ENCODE measurements at places on chromosomes 16 and 17.

GRCh38 chr16:49972280-49972679 is 52.7 kb upstream of the CNEP1R1 start:
- no peak for DNase-seq

DNA sequence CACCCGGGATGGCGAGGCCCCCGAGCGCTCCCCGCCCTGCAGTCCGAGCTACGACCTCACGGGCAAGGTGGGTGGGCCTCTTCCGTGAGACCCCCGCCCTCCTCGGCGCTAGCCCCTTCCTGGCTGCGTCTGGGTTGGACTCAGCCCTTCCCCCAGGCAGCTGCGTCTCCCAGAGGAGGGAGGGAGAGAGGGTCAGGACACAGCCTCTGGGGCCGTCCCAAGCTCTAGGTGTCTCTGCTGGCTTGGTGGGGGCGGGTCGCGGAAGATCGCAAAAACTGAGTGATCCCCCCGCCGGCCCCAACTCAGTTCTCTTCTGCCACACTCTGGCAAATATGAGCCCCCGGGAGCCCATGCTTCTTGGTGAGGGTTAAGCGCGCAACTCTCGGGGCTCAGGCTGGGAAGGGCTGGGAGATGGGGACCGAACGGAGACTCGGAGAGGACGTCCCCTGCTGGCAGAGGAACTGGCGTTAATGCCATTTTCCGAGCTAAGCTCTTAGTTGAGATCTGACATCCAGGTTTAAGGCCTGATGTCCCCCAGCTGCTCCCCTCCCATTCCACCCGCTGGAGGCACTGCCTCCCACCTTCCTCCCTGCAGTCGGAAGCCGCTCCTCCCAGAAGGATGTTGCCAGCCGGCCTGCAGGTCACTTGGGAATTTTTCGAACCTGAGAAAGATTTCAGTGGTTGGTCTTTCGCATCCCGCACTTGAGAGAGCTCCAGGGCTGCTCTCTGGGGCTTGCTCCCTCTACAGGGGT is 419 bp downstream of the RAB37 start:
- no peak for DNase-seq

DNA sequence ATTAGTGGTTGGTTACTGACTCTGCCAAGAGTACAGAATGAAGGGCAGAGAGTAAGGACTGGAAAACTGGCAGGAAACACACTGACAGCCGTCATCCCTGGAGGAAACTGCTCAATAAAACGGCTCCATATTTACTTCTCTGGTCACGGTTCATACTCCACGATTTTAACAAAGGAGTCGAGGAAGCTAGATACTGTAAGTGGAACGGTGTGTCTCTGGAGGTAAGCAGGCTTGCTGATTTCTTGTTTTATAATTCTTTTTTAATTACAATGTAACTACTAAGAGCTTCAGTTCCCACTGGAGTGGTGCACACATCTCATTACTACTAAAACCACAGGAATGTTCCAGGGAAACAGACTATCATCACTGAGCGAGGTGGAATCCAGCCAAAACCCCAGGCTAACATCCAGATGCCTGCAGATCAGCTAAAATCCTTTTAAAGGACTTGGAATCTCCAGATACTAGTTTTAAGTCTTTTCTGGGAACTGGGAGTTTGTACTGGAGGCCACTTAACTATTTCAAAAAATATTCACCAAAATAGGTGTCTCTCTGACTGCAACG is 17.8 kb downstream of the SERPINF1 start:
- DNase-seq = peak; percentile 95

- DNase-seq = no peak
Measured at GRCh38 chr16:80710918-80711317, 93.5 kb downstream of the CDYL2 start.

DNA sequence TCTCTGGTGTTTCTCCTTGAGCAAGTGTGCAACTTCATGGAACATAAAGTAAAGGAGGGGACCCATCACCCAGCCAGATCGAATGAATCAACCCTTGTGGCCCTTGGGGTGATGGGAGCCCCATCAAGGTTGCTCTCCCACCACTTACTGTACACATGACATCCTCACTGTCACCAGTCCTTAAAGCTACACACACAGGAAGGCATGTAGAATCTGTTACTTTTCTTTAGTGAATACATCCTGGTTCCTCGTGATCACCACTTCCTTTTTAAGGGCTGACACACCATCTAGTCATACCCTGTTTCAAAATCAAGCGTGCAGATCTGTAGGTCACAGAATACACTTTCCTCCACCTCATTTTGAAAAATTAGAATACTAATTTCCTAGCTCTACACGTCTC is 22.6 kb upstream of the MPHOSPH6 start:
- peak; percentile 87 for DNase-seq

DNA sequence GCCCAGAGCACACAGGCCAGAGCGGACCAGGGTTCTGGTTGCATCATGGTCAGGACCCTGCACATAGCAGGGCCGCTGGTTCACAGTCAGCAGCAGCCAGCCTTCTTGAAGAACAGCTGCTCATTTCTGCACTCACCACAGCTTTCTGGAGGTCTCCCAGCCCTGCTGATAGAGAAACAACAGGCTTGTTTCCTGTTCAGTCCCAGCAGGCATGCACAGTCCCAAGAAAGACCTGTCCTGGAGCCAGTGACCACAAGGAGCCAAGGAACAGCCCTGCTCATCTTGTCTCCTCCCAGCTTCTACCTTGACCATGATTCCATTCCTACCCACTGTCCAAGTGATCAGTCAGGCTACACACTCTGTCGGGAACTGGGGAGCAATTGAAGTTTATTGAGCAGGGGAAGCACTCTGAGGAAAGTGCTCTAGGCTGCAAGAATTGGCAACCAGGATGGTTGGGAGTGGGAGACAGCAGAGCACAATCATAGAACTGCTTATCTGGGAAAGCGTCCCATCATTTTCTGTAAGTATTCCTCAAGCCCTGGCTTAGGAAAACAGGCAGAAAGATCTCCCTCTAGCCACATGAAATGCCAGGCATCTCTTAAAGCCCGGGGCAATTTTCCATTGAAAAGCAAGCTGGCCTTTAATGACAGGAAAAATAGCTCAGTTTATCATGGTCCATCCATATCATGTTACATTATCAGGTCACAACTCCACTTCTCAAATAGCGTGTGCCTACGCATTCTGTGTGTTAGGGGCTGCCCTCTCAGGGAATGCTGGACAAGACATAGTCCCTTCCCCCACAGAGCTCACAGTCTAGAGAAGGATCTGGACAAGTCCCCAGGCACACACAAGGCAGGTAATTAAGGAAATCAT is 155.4 kb upstream of the FOXF1 start:
- peak; percentile 63 for DNase-seq

GRCh38 chr17:13292291-13292690 is 274.5 kb upstream of the ELAC2 start:
- no peak for DNase-seq

- DNase-seq = peak; percentile 36
Measured at GRCh38 chr17:44940317-44940716, 7.3 kb downstream of the KIF18B start.

DNA sequence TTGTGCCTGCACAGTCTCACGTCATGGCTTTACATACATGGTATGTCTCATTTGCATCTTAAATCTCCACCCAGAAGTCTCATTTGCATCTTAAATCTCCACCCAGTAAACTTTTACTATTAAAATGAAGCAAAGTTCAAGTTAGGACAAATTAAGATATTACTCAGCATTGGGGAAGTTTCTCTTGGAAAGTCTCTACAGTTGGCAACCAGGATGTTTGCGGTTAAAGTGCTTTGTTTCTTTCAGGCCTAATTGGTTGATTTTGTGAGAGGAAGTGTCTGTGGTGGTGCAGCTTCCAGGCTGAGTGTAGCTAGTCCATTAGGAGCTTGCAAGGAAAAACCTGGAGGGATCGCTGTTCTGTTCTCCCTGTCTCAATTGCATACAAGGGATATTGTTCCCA is 1373.3 kb upstream of the GOT2 start:
- DNase-seq = no peak

DNA sequence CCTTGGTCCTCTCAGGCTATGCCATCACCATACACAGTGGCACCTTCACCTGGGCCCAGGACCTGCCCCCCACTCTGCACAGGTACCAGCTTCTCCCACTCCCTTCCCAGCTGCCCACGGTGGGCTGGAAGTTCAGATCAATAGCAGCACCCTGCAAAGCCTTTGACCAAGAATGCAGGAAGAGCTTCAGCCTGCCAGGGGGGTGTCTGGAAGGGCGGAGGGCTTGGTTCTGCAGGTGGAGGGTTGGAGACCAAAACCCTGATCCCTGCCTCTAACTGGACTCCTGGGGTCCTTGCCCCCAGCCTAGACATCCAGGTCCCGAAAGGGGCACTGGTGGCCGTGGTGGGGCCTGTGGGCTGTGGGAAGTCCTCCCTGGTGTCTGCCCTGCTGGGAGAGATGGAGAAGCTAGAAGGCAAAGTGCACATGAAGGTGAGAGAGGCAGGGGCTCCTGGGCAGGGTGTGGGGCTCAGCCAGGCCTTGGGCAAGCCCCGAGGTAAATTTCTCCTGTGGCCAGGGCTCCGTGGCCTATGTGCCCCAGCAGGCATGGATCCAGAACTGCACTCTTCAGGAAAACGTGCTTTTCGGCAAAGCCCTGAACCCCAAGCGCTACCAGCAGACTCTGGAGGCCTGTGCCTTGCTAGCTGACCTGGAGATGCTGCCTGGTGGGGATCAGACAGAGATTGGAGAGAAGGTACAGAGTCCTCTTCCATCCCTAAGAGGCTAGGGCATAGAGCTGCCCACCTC is 34.3 kb downstream of the ABCC3 start:
- DNase-seq = no peak

GRCh38 chr16:31134625-31135534 is 647 bp downstream of the PRSS8 start:
- no peak for DNase-seq

DNA sequence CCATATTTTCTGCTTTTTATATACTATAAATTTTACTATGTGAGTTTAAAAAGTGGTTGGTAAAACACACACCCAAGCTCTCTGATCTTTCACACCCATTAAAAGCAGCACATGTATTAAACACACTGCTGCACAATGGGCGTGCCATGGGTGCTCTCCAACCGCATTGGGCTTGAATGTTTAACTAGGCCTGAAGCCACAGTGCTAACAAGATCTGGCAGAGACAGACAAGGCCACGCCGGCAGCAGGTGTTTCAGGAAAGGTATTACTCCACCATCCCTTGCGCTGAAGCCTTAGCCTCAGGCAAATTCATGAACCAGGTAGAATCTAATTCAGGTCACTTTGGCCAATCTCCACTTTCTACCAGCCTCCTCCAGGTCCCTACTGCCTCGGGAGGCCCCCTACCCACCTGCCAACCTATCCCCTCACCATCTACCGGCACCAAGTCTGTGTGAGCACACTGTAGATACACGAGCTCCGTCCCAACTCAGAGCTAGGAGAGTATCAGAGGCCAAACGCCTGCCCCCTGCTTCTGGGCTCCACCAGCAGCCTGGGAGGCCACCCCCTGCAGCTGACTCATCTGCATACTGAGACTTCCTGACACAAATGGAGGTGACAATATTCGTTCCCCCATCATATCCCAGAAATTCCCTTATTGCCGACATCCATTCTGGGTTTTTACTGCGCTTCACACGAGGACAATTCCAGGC is 95.0 kb downstream of the ADCY9 start:
- DNase-seq = no peak

DNA sequence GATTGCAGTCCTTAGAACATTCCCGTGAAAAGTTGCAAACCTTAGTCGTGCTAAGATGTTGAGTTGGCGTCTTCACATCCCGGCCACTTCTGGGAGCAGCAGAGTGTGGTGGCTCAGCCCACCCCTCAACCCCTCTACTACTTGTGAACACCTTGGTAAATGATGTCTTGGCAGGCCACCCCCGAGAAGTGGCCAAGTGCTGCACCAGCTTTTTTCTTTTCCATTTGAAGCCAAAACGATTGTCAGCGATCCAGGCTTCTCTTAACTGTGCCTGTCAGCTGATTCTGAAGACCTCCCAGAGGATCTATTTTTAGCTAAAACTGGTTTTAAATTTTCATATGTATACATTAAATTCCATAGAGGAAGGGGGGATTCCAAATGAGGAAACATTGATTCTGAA is 247.5 kb downstream of the CDH13 start:
- no peak for DNase-seq

GRCh38 chr16:81484908-81485624 is 40.5 kb downstream of the CMIP start:
- no peak for DNase-seq

DNA sequence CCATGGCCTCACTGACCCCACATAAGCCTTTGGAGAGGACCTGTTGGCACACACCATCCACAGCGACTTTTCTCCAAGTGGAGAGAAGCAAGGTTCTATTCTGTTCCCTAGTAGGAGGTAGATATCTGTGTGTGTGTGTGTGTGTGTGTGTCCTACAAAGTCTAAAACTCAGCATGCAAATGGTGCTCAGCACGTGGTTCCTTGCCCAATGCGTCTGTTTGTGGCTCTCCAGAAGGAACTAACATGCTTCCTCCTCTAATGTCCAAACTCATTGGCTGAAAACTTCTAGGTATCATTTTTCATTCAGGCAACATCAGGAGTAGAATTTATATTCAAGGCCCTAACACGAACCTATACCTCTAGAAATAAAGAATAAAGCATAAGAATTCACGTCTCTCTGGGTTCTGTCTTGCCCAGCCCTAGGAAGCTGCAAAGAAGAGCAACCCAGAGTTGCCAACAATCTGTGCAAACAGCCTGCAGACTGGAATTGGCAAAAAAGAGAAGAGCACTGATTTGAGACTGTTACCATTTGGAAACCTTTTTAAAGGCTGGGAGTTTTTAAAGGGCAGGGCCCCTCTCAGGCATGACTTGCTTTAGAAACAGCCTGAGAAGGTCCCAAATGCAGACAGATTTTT is 25.5 kb downstream of the MAP3K14 start:
- peak; percentile 51 for DNase-seq

DNA sequence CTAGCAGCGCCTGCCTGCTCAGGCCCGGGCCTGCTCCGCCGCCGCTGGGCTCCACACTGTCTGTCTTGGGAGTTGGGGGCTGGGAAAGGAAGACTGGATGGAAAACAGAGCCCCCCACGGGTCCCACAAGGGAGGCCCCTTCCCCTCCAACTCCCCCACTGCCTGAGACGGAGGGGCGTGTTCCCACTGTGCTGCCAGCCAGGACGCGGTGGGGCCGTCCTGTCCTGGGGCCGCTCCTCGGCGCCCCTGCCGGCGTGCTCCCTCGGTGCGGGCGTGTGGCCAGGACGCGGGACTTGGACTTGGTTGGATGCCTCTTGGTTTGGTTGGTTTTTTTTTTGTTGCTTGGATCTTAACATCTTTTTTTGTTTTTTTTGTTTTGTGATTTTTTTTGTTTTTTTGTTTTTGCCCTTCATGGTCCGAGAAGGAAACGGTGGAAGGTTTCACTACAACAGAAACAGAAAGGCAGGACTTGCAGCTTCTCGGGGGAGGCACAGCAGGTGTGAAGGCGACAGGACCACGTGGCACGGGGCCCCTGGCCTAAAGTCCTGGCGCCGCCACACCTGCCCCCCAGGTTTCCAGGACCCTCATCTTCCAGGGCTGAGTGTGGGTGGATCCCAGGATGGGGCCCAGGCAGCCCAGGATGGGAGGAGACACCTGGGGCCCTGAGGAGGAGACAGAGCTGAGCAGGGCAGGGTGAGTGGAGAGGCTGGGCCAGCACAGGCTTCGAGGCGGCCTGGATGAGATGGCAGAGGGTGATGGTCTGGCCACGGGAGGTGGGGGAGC is 16.0 kb downstream of the ENGASE start:
- no peak for DNase-seq

- DNase-seq = no peak
Measured at GRCh38 chr17:78027121-78027520, 68.6 kb downstream of the TNRC6C start.

- DNase-seq = no peak
Measured at GRCh38 chr17:80096561-80097021, 4.8 kb upstream of the GAA start.

- DNase-seq = no peak
Measured at GRCh38 chr16:35308674-35309073, 1849.3 kb downstream of the TP53TG3F start.

GRCh38 chr17:5837055-5837491 is 233.1 kb upstream of the WSCD1 start:
- peak; percentile 50 for DNase-seq
